ENCODE measurements at places on chromosomes 13 and 19.

- DNase-seq = no peak
Observed at GRCh38 chr13:79988573-79988972, 352.4 kb downstream of the SPRY2 start.

DNA sequence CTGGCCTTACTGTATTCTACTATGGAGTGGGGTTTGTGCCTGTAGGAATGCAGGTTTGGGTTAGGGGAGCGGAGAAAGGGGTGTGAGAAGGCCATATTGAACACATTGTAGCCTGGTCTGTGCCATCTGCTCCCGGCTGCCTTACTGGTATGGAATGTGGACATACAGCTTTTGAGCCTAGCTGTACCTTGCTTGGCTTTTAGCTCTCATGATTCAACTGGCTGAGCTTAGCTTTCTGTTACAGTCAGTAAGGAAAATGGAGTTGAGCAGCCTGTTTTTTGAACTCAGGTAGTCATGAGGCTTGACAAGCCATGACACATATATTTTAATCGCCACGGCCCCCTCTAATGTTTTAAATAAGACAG, 41.6 kb downstream of the ARHGAP35 start:
- DNase-seq = no peak

DNA sequence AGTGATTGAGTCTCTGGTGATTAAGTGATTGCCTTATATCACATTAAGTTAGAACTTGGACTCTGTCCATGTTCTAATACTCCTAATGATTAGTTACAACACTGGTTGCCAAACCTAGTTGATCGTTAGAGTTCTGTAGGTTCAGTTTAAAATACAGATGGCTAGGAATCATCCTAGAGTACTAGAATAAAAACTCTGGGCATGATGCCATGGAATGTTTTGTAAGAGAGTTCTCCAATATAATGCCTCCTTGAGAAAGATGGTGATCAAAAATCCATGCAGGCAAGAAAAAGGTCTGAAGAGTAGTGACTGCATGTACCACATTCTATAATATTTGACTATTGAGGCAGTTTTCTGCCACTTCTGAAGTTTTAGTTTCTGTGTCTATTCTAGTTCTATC, 176.3 kb downstream of the GPC5 start:
- DNase-seq = peak; percentile 8

DNA sequence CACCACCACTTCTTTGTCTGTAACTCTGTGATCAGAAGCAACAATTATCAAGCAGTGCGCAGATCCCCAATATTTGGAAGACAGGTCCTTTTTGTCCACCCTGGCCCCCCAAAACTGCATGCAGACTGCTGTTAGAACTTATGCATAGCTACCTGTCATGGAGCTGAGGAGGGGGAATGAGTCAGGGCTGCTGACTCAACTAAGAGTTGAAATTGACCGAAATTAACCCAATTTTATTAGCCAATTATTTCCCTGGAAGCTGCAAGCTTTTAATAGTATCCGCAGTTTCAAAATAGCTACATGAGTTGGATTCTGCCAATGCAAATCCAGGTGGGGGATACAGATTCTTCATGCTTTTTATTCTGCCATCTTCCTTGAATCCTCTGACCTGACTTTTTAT, 14.0 kb upstream of the ZNF491 start:
- no peak for DNase-seq

DNA sequence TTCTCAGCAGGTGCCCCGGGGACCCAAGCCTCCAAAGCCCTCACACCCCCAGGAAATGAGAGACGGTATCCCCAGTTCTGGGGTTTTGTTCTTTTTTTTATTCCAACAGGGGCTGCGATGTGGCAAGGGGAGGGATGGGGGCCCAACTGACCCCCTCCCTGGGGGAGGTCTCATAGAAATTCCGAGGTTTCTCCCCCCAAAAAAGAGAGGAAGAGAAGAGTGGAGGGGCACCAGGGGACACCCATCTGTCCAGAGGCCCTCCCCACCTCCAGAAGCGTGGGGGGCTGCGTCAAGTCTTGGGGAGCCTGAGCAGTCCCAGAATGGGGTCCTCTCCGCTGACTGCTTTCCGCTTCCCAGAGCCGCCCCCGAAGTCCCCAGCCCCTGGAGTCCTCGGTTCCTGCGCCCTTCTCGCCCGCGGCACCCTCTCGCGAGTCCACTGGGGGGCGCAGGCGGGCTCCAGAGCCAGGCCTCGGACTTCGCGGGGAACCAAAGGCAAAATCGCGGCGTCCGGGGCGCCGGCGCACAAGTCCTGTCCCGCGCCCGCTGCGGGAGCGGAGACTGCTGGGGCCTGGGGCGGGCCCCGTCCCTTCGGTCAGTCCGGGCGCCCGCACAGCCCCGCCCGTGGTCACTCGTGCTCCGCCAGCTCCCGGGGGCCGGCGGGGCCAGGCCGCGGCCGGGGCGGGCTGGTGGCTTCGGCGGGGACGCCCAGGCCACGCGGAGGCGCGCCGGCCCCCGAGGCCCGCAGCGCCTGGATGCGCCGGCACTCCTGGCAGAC, 4.4 kb upstream of the ATP1A3 start:
- DNase-seq = no peak

DNA sequence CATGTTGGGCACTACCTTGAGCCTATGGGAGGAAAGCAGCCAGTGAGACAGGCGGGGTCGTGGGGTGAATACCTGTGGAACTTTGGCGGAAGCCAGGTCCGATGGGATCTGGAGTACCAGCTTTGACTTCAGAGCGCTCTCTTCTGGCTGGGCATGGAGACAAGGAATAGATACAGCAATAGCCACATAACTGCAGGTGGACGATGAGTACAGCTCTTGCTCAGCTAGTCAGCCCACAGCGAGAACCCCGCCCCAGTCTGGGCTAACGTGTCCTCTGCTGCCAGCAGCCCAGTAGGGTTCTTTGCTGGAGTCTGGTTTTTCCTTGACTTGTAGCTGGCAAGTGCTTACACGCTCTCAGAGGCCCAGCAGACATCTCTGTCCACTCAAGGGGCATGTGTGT, 83.4 kb downstream of the SIPA1L3 start:
- no peak for DNase-seq

DNA sequence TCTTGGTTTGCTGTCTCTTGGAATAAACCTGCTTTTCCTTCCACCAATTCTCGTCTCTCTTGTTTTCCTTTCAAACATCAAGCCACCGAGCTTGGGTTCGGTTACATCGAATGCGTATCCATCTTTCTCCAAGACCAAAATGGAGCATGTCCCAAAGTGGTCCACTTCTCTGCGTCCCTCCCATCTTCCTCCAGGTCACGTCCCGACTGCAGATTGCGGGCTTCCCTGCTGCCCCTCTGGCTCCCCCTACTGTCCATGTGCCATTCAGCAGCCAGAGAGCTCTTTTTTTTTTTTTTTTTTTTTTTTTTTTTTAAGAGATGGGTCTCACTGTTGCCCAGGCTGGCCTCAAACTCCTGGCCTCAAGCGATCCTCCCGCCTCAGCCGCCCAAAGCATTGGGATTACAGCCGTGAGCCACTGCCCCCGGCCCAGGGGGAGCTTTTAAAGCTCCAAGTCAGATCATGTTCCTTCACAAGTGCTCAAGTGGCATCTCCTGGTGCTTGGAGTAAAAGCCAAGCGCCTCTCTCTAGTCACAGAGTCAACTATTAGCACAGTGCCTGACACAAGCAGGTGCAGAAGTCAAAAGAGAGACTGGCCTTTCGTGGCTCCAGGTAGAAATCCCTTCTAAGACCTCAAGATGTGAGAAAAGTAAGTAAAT, 10.0 kb downstream of the COL5A3 start:
- DNase-seq = peak; percentile 75

GRCh38 chr13:46630431-46631178, 77.6 kb downstream of the LRCH1 start:
- DNase-seq = no peak
